ENCODE measurements at places on chromosomes 6 and 20.

DNA sequence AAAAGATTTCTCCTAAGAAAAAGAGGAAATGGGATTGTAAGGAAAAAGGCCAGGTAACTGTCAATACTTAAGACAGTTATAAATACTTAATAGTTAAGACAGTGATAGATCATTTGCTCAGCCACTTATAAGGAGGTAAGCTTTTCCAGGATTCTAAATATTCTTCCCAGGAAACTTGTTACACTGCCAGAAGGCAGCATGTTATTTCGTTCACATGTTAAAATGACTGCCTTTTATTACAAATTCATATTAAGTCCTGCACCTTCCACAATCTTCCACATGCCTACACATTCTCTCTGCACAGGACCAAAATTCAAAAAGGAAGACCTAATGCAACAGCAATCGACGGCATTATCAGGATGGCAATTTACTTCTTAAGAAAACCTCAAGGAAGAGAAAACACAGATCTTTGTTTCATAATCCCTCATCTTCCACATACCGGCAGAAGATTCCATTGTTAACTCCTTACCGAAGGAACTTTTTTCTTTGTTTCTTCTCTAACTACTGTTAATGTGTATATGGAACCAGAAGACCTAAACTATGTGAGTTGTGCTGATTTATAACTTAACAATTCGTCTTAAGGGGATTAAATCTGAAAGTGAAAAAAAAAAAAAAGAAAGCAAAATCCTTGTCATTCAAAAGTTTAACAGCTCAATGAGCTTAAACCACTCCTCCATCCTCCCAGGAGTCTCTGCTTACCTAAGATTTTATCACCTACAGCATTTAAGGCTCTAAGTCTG is 799 bp downstream of the TAAR2 start:
- DNase-seq = no peak

DNA sequence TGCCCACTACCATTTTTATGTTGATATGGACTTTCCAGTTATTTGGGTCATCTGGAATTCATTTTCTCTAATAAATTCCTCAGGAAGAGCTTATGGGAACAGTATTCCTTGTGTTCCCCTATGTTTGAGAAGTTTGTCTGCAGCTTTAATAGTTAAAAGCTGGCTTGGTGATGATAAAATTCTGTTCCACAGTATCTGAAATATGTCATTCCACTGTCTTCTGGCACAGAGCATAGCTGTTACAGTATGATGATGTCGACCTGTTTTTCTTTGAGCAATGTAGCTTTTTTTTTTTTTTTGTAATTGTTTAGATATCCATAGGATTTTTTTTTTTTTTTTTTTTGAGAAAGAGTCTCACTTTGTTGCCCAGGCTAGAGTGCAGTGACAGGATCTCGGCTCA is 43.2 kb downstream of the NCOA3 start:
- no peak for DNase-seq

DNA sequence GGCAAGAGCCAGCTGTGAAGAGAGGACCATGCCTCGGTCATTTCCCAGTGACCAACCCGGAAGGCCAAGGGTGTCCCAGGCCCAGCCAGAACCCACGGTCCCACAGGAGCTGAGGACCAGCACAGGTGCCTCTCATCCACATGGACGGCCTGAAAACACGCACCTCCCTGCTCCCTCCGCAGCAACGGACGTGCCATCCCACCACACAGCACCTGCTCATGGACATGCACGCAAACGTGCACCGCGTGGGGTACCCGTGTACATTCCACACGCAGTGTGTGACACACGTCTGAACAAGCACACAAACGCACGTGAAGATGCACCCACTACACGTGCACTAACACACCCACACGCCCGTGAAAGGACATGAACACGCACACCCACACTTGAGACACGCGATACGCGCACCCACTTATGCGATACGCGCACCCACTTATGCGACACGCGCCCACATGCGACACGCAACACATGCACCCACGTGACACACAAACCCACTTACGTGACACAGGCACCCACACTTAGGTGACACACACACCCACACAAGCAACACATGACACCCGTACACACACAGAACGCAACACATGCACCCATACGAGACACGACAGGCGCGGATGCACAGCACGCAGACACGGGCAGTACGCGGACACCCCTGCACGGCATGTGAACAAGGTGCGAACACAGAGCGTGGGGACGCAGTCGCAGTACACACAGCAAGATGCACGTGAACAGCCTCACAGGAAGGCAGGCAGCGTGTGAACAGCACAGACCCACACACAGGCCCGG is 30.1 kb downstream of the LAMA5 start:
- no peak for DNase-seq

GRCh38 chr6:88577461-88577860 is 386.0 kb downstream of the RNGTT start:
- no peak for DNase-seq

DNA sequence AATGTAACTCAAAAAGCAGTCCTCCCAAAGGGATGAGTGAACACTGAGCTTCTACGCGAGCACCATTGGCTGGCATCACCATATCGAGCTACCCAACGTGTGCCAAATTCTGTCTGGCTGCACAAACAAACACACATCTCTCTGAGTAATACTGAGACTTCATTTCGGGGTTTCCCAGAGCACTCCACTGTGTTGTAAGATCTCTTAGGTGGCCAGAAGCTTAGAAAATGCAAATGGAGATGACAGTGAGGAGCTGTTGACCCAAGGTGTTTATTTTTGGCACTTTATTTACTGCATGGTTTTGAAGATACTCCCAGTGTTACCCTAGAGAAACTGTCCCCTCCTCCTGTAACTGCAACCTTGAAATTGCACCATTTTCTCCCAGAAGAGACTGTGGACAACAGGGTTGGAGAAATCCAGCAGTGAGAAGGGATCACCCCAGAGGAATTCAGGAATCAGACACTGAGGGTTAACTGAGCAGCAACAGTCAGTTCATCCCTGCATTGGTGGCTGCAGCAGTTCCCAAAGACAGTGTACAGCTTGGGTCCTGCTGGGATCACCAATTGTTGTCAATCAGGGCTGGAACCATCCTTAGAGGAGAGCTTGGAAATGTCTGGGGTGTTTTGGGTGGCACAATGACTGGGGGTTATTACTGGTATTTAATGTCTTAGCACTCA is 1.0 kb upstream of the RIPOR2 start:
- peak; percentile 94 for DNase-seq

GRCh38 chr20:63680857-63681608 is 15.4 kb upstream of the TNFRSF6B start:
- no peak for DNase-seq

GRCh38 chr20:54485631-54486030 is 10.2 kb downstream of the DOK5 start:
- no peak for DNase-seq

DNA sequence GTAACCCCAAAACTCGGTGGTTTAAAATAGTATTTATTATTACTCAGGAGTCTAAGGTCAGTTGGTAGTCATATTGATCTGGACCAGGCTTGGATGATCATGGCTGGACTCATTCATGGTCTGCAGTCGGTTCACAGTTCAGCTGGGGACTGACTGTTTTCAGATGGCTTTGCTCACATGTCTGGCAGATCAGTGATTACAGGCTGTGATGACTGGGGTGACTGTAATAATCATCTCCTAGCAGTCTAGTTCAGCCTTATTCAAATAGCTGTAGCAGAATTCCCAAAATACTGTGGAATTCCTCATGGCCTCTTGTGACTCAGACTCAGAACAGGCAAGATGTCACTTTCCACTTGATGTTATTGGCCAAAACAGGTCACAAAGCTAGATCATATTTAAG is 16.4 kb upstream of the NT5DC1 start:
- no peak for DNase-seq

Data from activated CD4-positive, alpha-beta T cell treated with anti-CD3 and anti-CD28 coated beads, Interleukin-10, Interleukin-2, amounts not matched to agents 100 ng/mL and 50 ng/mL, durations not matched to agents 16 hours and 8 hours (primary cell).